SK-N-MC (cell line): ENCODE measurements at places on chromosomes 13 and 19.

- no peak for DNase-seq
Measured at GRCh38 chr19:29088761-29089160, 124.2 kb downstream of the UQCRFS1 start.

GRCh38 chr13:39406688-39407087, 196.3 kb downstream of the LHFPL6 start:
- DNase-seq = no peak

DNA sequence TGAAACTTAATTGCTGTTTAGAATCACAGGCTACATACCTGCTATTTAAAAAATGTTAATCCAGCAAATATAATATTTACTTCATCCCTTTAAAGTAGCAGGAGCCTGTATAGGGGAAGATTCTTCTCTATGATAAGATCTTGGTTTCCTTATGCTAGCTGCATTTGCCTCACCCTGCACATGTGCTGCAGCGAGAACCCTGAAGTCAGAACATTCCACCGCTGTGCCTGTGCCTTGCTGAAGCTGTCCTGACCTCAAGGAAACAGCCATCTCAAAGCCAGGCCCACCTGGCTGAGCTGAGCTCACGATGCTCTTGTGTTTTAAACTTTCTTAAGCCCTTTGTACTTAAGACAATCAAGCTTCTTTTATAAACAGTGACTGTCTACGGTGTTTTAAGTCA, 355.0 kb upstream of the PCDH20 start:
- no peak for DNase-seq

DNA sequence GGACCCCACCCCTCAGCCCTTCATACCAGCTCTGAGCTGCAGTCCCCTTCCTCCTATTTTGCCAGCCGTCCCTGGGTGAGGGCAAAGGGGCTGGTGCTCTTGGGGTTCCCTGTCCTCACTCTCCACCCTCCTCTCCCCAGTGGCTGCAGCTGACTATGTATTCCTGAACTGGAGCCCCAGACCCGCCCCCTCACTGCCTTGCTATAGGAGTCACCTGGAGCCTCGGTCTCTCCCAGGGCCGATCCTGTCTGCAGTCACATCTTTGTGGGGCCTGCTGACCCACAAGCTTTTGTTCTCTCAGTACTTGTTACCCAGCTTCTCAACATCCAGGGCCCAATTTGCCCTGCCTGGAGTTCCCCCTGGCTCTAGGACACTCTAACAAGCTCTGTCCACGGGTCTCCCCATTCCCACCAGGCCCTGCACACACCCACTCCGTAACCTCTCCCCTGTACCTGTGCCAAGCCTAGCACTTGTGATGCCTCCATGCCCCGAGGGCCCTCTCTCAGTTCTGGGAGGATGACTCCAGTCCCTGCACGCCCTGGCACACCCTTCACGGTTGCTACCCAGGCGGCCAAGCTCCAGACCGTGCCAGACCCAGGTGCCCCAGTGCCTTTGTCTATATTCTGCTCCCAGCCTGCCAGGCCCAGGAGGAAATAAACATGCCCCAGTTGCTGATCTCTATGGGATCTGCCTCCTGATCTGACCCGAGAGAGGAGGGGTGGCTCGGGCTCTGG, 2.4 kb downstream of the COX7A1 start:
- DNase-seq = no peak

DNA sequence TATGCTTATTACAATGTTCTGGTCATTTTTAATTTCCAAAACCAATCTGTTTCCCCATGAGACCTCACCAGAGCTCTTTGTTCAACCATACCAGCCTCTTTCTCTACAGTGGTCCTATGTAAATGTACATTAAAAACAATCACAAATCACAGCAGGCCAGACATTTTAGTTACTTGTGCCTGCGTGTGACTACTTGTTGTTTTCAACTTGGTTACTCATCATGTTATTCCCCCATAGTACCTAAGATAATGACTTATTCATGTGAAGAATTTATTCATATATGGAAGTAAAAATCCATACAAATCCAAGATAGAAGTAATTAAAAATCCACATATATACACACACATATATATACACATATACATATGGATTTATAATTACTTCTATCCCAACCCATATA, 379.6 kb downstream of the SLITRK6 start:
- no peak for DNase-seq

DNA sequence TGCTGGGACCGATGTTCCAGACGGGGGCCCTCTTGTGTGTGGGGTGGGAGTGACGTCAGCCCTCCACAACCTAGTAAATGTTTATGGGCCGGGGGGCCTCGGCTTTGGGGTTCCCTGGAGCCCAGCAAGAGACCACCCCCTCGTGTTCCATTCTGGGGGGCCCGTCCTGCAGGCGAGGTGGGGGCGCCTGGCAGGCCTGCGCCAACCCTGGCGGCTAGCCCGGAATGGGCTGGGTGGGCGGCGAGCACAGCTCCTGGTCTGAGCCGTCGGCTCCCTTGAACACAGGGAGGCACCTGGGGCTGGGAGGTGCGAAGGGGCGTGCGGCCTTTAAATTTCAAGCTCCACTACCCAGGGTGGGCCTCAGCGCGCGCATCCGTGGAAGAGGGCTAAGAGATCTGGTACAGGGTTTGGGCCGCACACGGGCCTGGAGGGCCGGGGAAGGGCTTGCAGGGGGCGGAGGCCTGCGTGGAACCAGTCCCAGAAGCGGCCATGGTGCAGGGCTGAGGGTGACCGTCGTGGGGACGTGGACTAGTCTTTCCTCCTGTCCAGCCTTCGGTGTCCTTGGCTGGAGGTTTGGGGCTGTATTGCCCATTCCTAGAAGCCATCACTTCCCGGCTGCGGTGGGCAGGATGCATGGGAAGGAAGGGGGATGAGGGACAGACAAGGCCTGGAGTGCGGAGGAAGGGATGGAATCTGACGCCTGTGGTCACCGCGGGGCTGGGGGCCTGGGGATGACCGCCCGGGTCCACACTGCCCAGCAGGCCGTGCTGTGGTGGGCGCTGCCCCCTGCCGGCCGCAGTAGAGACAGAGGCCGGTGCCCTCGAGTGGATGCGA, 11.4 kb downstream of the NDUFA11 start:
- DNase-seq = no peak

DNA sequence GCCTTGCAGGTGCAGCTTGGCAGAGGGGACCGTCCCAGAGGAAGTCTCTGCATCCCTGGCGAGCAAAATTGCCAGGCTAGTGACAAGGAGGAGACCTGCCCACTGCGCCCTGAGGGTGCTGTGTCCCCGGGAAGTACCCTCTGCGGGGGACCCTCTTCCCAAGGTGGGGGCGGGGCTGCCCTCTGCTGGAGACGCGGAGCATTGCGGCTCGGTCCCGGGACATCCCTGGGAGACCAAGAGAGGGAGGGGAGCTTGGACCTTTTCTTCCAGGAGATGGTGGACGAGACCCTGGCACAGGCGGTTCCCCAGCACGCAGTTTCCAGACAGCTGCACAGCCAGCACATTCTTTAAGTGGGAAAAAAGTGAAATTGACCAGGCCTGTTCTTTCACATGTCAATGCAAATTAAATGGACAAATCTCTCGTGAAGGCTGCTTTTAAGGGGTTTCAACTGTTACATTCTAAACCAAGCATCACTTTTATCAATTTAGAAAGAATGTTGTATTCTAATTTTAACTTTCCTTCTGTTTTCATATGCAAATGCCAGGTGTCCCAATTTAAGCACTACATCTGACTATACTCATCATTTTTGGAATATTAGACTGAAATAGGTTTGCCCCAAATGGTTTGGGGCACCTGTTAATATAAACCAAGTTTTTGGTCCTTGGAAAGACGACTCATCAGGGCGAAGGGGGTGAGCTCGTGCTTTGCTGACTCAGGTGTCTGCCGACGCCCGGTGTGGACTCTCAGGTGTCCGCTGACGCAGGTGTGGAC, 60.7 kb downstream of the MCF2L start:
- no peak for DNase-seq

GRCh38 chr19:57934820-57935665, at the start of gene ZNF418:
ZNF418 (minus strand) TSS chr19:57935402; CDS start chr19:57933822, 1,580 bp downstream.
- no peak for DNase-seq

GRCh38 chr13:41394166-41394565, 63.2 kb upstream of the RGCC start:
- no peak for DNase-seq

DNA sequence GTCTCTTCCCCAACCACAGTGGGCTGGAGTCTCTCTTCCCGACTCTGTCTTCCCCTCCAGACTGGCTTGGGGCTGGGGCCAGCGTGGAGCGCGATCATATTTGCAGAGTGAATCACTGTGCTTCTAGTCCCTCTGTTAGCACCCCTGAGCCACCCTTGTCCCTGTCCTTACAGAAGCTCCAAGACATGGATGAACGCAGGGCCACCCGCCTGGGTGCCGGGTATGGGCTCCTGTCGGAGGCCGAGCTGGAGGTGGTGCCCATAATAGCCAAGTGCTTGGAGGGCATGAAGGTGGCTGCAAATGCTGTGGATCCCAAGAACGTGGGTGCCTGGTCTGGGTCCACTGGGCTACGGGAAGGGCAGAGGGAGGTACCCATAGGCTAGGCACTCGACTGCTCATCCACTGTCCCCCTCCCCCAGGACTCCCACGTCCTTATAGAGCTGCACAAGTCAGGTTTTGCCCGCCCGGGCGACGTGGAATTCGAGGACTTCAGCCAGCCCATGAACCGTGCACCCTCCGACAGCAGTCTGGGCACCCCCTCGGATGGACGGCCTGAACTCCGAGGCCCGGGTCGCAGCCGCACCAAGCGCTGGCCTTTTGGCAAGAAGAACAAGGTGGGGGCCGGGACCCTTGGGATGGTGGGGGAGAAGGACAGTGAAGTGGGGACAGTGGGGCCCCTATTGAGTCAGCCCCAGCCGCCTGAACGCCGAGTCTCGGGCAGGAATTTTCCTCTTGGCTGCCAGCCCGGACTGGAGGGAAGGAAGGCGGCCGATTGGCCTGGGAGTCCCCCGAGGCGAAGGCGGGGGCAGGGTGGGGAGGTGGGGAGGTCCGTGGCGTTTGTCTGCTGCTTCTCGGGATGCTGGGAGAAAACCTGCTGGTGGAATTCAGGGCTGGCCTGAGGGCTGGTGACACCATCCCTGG, 5.2 kb downstream of the TRIP10 start:
- no peak for DNase-seq

DNA sequence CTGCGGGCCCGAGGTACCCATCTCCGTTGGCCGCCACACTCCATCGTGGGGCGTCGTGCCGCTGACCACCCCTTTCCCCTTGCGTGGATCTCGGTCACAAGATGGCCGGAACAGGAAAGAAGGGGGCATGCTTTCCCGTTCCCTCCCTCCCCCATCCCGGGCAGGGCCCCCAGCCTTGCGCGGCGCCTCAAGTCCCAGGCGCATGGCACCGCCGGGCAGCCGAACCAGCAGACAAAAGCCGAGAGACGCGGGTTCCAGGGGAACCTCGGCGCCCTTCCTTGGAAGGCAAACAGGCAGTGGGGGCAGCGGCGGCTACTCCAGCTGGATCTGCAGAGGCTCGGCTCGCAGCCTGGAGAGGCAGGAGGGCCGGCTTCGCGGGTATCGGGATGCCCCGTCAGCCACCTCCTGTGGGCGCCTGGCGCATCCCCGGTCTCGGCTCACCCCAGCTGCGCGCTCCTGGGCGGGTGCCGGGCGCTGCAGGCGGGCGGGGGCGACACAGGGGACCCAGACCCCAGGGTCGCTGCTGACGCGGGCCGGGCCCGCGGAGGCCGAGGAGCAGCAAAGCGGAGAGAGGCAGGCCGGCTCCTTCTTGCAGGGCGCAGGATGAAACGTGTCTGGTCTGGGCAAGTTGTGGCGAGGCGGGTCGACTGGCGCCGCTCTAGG, 439 bp downstream of the DZIP1 start:
- no peak for DNase-seq

GRCh38 chr13:92137520-92137919, 739.1 kb downstream of the GPC5 start:
- DNase-seq = no peak

DNA sequence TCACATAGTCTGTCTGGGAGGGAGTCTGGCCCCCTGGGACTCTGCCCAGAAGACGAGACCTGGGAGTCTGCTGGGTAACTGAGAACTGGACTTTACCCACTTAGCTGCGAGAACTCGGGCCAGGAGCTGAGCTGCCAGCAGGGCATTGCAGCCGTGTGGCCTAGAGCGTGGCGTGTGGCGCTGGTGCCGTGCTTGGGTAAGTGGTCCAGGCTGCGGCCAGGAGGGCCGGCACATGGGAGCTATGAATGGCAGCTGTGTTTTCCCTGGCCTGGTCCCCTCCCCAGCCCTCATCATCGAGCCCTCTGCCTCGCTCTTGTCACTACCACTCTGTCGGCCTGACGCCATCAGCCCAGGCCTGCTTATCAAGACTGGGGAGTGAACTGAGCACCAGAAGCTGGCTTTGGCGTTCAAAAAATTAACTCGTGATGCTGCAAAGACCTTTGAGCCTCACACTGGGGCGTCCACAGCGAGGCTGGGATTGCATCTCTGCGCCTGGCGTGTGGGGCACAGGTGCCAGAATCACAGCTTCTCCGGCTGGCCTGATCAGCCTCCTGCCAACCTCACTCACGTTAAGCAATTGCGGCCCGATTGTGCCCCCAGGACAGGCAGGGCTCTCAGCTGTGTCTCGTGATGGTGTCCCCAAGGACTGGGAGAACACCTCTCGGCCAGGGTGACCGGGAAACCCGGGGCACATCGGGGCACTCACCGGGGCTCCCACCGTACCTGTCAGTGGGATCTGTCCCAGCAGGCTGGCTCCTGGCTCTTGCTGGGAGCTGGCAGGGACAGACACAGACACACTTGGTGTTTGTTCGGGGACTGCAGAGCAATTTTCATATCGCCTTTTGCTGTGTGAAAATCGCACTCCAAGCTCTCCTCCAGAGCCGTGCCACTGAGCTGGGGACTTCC, 85.9 kb downstream of the KDM4B start:
- no peak for DNase-seq

DNA sequence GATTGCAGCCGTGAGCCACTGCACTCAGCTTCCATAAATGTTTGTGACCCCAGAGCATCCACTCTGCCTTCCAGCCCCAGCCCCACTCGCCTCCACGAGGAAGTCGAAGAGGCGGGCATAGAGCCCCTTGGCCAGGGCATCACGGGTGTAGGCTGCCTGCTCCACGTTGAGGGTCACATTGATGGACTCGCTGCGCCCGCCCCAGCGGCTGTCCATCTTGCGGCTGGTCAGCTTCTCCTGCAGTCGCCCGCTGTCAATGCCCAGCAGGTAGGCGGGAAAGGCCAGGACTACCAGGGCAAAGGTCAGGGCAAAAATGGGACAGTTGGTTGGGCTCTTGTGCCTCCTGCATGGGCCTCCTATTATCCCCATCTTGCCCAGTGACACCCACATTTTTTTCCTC, 27.2 kb downstream of the MYO1F start:
- DNase-seq = no peak

- DNase-seq = no peak
Measured at GRCh38 chr13:48661107-48661506, 7.4 kb downstream of the CYSLTR2 start.
